ENCODE measurements at places on chromosomes 11 and 22. TPM values are rescaled to one million over a fixed set of nuclear protein-coding genes. Genes with fewer than 3 reads are reported as not detected.

The C11orf91 gene
- 1.5 TPM for total RNA-seq

The VSIG10L2 gene
- total RNA-seq = not detected

The BDNF gene
- total RNA-seq = 9.1 TPM

The FXYD2 gene
- total RNA-seq = 17.3 TPM

The TRIM51 gene
- not detected for total RNA-seq

The C22orf23 gene
- total RNA-seq = 0.21 TPM

The OR6T1 gene
- not detected for total RNA-seq

The VPS11 gene
- total RNA-seq = 9.0 TPM

The KRTAP5-9 gene
- total RNA-seq = not detected

The KREMEN1 gene
- total RNA-seq = 5.5 TPM

The FIBP gene
- 87.6 TPM for total RNA-seq

The CWC15 gene
- 31.5 TPM for total RNA-seq

The SPI1 gene
- not detected for total RNA-seq

The PAMR1 gene
- total RNA-seq = not detected

The RAC2 gene
- 0.20 TPM for total RNA-seq
